H4 (cell line): ENCODE measurements at places on chromosomes 2 and 18.

DNA sequence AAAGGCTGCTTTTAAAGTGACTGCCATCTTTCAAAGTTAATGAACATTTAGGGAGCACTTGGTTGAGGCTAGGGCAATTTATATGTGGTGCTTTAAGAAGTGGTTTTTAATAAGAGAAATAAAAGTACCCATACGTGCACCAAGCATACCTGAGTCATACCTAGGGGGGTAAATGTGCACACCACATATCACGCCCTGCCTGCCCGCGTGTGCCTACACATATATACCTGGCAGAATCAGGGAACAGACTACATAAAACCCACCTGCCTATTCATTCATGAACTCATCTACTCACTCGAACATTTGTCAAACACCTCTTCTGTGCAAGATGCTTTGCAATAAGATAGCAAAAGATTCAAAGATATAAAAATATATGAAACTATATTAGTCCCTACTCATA is 69.3 kb upstream of the TMEM200C start:
- no peak for DNase-seq

GRCh38 chr2:239365782-239366435 is 34.9 kb downstream of the HDAC4 start:
- DNase-seq: no peak

- no peak for DNase-seq
Observed at GRCh38 chr2:236629961-236630872, 60.6 kb downstream of the ACKR3 start.

GRCh38 chr2:127652786-127653357 is 6.9 kb downstream of the GPR17 start:
- DNase-seq: no peak

DNA sequence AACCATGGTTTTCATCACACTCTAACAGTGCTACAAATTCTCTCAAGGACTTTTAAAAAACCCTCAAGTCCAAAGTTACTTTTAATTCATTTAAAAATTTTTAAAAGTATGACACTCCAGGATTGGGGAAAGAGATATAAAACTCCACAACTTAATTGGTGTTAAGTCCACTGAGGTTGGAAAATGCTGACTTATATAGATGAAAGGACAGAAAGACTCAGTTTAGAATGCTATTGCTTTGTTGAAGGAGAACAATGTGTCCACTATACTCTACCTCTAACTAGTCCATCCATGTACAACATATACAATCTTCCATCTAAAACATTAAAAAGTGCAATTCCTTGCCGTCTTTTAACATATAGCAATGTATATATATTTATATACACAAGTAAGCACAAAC is 41.2 kb downstream of the CABYR start:
- DNase-seq: no peak

- no peak for DNase-seq
Observed at GRCh38 chr18:923144-923866, 18.6 kb downstream of the ADCYAP1 start.

DNA sequence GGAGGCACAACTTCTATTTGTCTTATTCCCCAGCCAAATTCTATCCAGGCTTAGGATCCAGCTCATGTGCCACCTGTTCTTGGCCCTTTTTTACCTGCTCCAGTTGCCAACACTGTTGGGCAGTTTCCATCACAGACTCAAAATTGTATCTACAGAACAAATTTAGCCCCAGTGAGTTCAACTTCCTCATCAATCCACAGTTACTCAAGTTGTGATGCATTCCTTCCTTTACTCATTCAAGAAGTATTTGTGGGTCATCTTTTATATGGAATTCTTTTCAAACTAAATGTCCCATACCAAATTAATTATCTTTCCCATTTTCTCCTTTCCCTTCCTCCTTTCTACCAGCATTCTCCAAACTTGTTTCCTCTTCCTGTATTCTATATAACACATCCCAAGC is 12.7 kb upstream of the DDX18 start:
- no peak for DNase-seq

DNA sequence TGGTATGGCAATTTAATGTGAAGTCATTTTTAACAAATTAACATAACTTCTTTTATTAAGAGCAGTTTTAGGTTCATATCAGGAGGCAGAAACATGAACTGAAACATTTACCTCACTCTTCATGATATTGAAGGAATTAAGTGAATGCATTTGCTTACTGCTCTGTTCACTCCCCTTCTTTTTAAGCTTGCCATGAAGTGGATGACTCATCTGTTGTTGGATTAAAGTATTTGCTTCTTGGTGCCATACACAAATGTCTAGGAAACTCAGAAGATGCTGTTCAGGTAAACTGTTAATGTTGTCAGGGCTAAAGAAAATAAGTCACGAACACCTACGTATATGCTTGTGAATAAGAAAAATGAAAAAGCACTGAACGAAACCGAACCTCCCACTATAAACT is 10.2 kb upstream of the CABYR start:
- no peak for DNase-seq

DNA sequence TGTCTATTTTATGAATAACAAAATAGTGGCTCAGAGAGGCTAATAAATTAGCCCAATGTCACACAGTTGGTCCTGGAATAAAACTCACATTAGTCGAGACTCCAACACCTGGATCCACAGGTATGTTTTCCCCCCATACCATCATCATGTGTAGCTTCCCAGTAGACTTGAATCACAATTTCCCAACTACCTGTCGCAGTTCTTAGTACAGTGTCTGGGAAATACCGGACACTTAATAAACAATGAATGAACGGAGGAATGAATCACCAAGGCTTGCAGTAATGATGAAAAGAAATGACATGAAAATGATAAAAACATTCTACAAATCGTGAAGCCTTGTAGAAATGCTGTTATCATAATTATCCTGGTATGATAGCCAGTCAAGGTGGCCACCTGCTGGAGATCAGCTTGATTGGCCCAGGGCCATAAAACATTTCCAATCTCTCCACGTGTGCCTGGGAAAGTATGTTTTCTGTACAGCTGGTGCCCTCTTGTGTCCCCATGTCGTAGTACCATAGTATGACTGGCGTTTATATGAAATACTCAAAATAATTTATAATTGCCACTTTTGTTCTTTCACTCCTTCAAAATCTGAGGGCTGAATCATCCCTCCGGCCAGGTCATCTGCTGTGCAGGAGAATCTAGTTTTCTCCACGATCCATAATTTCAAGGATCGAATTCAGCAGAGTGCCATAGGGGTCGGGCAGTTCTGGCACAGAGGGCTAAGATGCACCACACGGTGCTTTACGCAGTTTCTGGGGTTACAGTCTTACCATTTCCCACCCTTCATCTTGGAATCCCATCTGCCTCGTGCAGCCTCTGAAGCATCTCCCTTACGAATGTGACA is 95.4 kb downstream of the LAMA1 start:
- peak; percentile 80 for DNase-seq

- DNase-seq: no peak
Observed at GRCh38 chr18:67995769-67996168, 479.2 kb upstream of the DSEL start.

DNA sequence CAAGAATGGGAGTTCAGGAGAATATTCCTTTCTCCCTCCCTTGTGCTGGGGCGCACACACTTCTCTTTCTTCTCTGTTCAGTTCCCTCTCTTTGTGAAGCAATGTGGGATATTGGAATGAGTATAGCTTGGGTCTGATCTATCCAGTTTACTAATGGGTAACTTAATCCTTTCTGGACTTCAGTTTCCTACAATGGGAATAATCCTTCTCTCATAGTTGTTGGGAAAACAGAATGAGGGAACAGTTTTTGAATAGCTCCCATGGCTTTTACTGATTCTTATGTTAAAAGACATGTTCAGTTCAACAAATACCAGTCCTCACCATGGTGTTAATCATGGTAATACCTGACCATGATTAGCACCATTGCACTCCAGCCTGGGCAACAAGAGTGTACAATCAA is 93.1 kb downstream of the ARL4C start:
- DNase-seq: no peak

- DNase-seq: no peak
Observed at GRCh38 chr2:161068670-161069069, 91.6 kb upstream of the TANK start.

GRCh38 chr2:201839727-201840126 is 33.4 kb downstream of the CDK15 start:
- no peak for DNase-seq
